ENCODE measurements at places on chromosomes 4 and X.

- no peak for DNase-seq
Measured at GRCh38 chr4:89021684-89022083, 35.3 kb downstream of the FAM13A start.

GRCh38 chr4:188976644-188977115 is 837.4 kb downstream of the TRIML1 start:
- no peak for DNase-seq

DNA sequence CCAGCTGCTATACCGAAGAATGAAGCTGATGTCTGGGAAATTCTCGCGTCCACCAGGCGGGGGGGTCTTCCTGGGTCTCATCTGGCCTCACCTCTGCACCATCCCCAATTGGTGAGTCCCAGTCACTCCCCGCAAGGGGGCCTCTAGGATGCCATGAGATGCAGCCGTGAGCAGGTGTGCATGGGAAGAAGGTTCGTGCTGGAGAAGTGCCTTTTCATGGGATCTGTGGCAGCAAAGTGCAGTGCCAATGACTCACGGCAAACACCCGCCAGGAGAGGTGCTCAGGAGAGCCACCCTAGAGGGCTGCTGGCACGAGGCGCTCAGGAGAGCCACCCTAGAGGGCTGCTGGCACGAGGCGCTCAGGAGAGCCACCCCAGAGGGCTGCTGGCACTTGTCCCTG is 55.1 kb downstream of the CPZ start:
- DNase-seq, result peak; percentile 10

- no peak for DNase-seq
Measured at GRCh38 chrX:133543654-133544053, 128.4 kb upstream of the GPC4 start.

- DNase-seq, result no peak
Measured at GRCh38 chr4:10684631-10685030, at the start of gene CLNK. Gene CLNK (minus strand): TSS chr4:10684768. CDS start chr4:10667869, 16,899 bp downstream.

- DNase-seq, result no peak
Measured at GRCh38 chrX:104370089-104370488, 115.4 kb upstream of the ESX1 start.

DNA sequence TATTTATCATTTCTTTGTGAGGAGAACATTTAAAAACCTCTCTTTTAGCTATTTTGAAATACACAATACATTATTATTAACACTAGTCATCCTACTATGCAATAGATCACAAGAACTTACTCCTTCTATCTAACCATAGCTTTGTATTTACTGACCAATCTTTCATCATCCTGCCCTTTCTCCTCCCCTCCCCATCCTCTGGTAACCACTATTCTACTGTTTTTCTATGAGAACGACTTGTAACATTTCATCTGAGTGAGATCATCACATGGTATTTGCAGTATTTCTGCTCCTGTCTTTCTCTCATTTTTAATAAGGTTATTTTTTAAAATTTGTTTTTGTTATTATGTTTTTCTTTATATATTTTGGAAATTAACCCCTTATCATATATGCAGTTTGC is 331.8 kb downstream of the TEX13C start:
- DNase-seq, result no peak

GRCh38 chr4:174483792-174484191 is 38.5 kb downstream of the HPGD start:
- no peak for DNase-seq

DNA sequence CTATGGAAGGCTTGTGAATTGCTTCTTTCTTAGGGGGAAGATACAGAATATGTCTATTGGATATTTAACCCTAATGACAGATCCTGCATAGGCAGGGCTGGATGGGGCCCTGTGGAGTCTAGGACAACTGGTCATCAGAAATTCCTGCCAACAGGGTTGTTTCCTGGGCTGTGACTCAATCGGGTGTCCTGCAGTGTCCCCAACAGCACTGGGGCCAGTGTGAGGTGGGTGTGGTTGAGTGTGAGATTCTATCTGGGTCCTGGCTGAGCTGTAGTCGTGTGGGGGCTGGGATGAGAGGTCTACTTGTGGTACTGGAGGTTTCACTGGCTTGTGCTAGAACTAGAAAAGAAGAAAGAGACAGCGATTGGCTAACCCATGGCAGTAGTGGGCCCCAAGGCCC is 87.3 kb upstream of the WDR1 start:
- DNase-seq, result peak; percentile 4

DNA sequence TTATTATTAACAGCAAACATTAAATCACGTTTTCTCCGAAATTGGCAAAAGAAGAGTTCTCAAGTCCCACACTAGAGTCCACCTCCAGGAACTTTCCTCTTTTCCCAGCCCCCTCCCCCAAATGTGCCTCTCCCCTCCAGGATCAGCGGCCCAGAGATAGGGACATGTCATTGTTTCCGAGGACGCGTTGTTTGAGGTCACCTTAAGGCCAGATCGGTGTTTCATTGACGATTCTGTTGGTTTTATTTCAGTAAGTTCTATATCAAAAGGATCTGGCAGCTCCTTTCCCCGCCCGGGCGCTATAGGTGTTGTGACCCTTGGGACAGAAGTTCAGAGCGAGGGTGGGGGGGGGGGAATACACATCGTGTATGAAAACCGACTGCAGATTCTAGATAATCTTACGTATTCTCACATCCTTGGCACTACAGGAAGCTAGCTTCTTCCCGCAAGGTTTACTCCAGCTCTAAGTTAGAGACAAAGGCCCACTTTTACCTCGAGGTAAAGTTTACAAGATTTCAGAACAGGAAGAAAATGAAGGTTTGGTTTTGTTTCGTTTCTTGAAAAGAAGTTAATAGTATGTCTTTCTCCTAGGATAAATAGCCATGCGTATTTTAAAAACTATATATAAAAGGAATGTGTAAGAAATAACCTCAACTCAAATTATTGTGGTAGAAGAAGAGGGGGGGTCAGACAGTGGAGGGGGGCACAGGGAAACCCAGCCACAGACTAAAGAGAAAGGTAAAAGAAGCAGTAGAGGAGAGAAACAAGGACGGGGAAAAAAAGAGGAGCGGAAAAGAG is 739 bp upstream of the MSX1 start:
- DNase-seq, result no peak

DNA sequence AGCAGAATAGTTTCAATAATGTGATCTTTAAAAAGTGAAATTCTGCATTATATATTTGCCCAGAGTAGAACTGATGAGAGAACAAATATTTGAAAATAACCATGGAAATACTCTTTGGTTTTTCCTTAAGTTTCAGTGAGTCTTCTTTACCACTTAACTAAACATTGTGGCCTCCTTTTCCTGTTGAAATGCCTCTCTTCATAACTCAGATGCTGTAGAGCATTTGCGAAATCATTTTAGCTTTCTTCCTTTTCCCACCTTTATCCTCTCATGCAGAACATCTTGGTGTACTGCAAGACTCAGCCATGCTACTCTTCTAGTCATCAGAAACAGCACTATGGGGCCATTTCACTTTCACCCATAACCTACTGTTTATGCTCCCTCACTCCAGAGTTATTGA is 48.2 kb downstream of the CASK start:
- DNase-seq, result no peak

GRCh38 chrX:16347968-16348670 is 180.8 kb downstream of the MAGEB17 start:
- DNase-seq, result no peak

GRCh38 chrX:134963041-134963440 is 27.8 kb upstream of the SMIM10 start:
- DNase-seq, result no peak

DNA sequence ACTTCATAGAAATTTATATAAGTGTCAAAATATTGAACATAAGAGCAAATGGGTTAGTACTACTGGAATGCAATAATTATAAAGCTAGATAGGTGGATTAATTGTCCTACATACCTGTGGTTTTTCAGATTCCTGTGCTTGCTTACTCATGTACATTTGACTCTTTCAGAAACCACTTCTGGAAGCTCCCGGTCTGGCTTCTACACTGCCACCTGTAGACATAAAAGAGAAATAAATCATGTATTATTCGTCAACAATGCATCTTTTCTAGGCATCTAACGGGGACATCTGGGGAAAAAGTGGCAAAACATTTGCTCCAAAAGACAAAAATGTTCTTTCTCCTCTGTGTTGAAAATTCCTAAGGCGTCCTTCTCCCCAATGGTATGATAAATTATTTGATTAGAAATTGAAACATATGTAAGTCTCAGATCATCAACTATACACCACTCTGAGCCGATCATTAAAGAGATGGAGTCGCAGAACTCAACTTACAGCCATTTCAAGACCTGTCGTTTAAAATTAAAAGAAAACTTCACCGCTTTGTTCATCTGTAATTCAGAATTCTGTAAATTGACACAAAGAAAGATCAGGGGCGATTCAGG is 648.7 kb upstream of the DIPK2B start:
- DNase-seq, result peak; percentile 29

DNA sequence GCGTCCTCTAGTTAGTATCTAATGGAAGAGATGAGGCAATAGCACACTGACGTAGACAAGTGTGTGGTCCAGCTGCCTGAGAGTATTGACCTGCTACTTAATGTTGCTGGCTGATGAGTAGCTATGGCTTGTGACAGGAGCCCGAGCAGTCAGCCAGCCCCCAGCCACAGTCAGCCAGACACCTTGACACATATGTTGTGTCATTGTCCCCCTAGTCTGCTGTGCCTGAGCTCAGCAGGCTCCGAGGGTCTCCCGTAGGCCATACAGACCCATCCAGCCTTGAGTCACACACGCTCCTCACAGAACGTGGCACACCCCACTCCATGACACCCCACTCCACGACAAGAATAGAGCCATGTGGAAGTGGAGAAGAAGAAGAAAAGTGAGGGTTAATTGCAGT is 362.1 kb downstream of the UNC5C start:
- DNase-seq, result no peak

- DNase-seq, result no peak
Measured at GRCh38 chr4:35052546-35052945, 1191.8 kb downstream of the ARAP2 start.

DNA sequence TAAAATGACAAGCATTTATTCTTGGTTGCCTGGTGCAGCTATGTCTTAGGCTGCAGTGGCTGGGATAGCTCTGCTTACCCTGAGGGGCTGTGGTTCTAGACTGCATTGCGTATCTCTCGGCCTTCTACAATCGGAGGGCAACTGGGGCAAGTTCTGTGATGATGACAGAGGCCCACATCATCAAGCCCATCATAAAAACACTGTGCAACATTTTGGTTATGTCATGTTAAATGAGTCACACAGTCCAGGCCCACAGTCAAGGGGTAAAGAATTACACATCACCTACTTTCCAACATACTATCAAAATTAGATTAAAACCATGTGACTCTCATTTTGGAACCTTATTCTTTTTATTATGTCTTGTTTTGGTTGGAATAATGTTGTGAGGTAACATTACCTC is 120.2 kb upstream of the GUCY1A1 start:
- no peak for DNase-seq

GRCh38 chr4:1164040-1164439 is 8.3 kb downstream of the SPON2 start:
- DNase-seq, result no peak

DNA sequence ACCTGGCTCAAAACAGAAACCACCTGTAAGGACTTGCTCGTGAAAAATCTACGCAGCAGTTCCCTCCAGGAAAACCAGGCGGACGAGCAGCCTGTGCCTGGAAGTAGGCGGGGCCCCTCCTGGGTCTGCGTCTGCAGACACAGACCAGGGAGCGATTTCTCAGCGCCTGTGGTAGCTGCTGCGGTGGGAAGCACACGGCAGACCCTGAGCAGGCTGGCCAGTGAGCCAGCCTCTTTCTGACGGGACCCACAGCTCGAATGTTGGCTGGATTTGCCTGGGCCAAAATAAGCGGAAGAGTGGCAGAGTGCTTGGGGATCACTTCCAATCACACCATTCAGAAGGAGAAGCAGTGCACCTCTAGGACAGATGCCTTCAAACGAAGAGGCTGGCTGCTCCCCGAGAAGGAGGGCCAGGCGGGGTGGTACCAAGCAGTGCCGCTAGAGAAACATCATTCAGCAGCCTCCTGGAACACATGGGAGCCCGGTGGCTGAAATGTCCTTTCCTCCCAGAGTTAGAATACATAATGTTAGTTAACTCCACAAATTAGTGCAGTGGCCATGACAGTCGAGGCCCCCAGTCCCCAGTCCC is 85.9 kb downstream of the GATB start:
- no peak for DNase-seq

GRCh38 chr4:122884499-122884898 is 37.9 kb downstream of the NUDT6 start:
- no peak for DNase-seq

DNA sequence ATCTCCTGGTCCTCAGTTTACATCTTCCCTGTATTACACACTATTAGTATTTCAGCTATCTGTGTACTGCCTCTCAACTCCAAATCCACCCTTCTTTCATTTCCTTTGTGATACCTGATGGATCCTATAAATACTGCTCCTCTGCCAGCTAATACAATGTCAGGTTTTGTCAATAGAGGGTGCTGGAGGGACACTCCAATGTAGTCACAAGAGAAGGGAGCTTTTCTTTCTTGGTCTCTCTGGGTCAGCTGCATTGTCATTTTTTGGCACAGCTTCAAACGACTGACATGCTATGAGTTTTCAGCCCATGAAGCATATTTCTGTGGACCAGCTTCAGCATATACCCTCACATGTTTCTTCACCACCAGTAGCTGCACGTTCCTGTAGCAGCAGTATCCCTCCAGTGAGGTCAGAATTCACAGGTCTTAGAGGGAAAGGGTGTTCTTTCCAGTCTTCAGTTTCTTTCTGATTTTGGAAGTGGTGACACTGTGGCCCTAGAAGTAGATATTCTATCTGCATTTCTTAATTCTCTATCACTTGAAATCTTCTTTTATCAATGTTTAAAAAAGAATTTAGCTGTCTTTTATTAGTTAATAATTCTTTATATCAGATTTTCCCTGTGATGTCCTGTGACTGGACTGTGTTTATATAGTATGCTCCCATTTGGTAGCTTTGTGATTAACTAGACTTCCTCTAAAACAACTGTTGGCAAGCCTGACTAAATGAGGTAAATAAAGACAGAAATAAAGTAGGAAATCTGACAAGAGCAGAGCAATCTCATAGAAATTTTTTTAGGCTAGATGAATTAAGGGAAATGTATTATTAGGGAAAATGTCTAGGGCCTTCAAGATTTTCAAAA is 60.6 kb downstream of the GABRA2 start:
- DNase-seq, result peak; percentile 66
